Stomach (tissue), 19 donors: ENCODE measurements at places on chromosomes 12 and 14. TPM values are rescaled to one million over a fixed set of nuclear protein-coding genes. Genes with fewer than 3 reads are reported as not detected.

CLMN gene
- total RNA-seq = 12.8 TPM

NELL2 gene
- 133 TPM for total RNA-seq

CHURC1 gene
- total RNA-seq = 43.3 TPM

GALNT6 gene
- total RNA-seq = 37.5 TPM

IQSEC3 gene
- not detected for total RNA-seq

PRORP gene
- total RNA-seq = 79.0 TPM

NPFF gene
- total RNA-seq = not detected

MANSC4 gene
- not detected for total RNA-seq

HOXC6 gene
- not detected for total RNA-seq

COCH gene
- total RNA-seq = not detected

CD4 gene
- 25.9 TPM for total RNA-seq

ZNF740 gene
- 10.3 TPM for total RNA-seq

SIX1 gene
- total RNA-seq = 8.0 TPM

PTPRB gene
- 18.0 TPM for total RNA-seq

AKAP5 gene
- total RNA-seq = not detected

NAV3 gene
- total RNA-seq = 18.9 TPM

CLEC14A gene
- 24.9 TPM for total RNA-seq

L2HGDH gene
- 2.9 TPM for total RNA-seq

ARHGAP9 gene
- not detected for total RNA-seq

HOTAIR gene
- total RNA-seq = not detected

DCN gene
- 516 TPM for total RNA-seq

AMN gene
- 781 TPM for total RNA-seq

TMPRSS12 gene
- total RNA-seq = not detected

CCDC38 gene
- total RNA-seq = not detected
